ENCODE measurements at places on chromosomes 6 and 20.

DNA sequence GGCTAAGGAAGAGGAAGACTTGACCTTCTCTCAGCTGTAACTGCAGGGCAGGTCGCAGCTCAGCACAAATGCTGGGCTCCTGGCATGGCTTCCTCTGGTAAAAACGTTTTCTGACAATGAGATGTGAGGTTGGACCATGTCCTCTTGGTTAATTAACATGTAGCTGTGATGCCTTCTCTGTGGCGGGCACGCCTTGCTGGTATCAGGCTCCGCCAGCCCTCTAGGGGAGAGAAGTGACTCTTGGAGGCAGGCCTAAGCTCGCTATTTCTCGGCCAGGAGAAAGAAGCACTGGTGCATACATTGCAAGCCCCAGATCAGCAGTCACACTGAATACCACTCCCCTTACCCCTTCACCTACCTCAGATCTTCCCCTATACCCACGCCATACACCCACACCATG lies 65.0 kb downstream of the QRSL1 start:
- no peak for DNase-seq

GRCh38 chr20:17969884-17970409 lies 1.1 kb downstream of the MGME1 start:
- no peak for DNase-seq

GRCh38 chr6:124870611-124871459 lies 91.4 kb upstream of the RNF217 start:
- DNase-seq: no peak

DNA sequence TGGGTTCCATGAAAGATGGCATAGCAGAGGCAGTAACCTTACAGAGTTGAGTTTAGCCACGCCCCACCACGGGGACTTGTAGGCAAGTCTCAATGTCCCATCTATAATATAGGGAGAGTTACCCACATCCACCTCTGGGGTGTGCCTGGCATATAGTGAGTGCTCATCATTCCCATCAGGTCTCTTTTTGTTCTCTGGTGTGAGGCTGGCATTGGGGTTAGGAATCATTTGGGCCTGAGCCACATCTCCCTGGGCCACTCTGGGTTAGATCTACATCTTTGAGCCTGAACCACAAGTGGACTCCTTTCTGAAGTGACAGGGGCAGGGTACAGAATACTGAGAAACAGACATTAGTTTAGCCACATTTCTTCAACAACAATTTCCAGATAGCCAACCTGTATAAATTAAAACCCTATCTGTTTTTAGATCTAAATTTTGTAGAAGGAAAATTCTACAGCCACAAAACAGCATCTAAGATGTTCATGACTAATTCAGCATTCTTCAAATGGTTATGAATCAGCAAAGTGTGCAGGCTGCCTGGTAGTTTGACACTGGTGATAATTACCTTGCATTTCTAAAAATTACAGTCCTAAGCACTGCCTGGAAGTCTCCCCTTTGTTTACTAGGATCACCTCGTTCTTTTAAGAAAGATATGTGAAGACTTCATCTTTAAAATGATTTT lies 20.1 kb downstream of the RNF24 start:
- DNase-seq: no peak

DNA sequence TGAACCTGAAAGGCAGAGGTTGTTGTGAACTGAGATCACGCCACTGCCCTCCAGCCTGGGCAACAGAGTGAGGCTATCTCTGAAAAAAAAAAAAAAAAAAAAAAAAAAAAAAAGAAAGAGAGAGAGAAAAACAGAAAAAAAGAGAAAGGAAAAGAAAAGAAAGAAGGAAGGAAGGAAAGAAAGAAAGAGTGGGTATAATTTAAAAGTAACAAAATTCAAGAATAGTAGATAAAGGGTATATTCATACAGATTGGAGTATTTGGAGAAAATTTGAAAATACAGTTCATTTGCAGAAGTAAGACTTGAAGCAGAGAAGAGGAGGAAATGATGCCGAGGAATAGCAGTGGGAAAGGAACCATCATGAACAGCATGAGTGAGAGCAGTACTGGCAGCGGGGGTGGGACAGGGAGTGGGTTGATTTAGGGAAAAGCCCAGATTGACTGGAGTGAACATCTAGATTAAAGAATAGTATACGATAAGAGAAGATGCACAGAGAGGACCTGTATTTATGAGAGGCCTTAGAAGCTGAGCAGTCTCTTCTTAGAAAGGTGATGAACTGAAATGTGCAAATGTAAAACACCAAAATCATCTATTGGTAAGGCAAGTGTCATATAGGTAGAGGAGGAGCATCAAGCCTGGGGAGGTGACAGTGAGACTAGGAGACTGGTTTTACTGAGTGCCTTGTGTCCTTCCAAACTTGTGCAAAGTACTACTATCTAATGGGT lies 17.8 kb upstream of the HLA-DRB1 start:
- no peak for DNase-seq

GRCh38 chr6:160391419-160392116 lies 43.4 kb downstream of the SLC22A3 start:
- no peak for DNase-seq

GRCh38 chr20:43689165-43689564 lies 22.3 kb downstream of the MYBL2 start:
- no peak for DNase-seq

DNA sequence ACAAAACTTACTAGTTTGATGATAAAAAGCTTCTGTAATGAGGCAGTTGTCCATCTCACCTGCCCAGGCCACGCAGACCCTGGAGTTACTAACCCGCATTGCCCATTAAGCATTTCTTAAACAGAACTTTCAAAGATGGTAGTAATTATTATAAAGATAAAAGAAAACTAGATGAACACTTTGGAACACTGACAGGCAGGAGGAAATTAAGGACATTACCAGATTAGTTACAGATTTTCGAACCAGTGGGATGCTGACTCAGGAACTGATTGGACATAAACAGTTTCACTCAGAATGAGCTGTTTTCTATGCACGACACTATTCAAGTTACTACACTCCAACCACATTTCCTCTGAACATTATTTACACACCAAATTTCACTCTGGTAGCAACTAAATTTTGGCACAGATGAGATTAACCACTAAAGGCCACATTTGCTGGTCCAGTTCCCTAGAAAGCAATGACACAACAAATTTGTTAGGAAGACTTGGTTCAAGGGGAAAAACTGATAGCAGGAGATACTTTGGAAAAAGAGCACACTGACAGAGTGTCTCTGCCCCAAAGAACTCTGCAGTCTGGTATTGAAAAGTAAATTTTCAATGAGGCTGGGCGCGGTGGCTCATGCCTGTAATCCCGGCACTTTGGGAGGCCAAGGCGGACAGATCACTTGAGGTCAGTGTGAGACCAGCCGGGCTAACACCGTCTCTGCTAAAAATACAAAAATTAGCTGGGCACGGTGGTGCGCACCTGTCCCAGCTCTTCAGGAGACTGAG lies 3.0 kb downstream of the ROMO1 start:
- no peak for DNase-seq

DNA sequence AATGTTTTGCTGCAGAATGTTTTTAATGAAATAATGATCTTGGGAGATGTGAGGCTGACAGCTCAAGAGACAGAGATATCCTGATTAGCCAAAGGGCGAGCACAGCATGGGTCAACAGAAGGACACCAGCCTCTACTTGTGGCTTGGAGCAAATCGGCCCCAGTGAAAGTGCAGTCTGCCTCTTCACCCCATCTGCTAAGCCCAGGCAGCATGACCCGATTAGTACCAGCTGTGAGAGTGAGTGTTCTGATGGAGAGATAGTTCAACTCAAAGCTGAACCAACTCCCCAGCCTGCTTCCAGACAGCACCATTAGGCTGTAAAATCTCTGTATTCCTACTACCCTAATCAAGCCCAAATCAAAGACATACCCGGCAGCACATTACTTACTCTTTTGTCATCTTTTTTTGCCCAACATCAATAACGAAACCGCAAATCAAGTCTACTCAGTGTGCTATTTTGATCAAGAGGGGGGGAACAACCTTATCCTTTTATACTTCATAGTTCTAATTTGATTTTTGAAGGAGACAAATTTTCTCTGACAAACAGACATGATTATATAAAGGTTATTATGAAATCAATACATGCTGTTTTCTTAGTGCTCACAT lies 514.1 kb upstream of the NRSN1 start:
- DNase-seq: no peak

DNA sequence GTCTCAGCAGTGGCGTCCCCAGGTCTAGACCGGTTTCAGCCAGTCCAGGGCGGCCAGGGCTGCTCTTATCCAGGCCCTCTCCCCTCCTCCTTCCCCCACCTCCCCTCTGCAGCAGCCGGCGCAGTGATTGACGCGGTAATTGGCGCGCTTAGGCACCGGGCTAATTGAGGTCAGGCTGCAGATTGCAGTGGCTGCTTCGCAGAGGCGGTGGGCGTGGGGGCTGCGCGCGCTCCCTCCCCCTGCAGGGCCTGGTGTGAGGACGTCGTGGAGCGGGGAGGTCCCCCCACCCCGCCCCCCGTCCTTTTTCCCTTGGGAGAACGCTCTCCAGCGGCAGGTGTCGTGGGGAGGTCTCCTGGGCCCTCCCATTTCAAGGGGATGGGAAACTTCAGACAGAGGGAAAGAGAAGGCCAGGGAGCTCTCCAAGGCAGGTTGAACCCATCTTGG lies 70.4 kb upstream of the BLCAP start:
- no peak for DNase-seq

DNA sequence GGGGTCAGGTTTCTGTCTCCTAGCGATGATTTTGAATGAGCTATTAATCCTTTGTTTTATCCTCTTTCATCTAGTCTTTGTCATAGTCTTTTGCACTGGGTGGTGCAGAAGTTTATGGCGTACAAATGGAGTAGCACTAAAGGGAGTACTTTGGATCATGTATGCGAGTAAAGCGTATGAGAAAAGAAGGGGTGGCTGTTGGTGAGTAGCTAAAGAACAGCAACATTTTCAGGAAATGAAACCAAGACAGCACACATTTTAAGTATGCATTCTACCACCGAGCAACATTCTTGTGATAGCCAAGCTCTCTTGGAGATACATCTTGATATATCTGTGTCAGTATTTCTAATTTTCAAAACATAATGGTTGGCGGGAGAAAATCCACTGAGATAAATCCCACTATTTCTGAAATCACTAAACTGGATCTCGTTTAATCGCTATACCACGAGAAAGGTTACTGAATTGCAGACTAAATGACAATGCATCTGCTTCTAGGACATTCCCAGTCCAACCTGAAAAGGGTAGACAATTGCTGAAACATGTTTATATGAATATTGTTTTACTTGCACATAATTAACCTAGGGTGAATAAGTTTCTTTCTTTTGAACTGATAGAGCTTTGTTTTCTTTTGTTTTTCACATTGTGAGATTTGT lies 196.1 kb downstream of the TRIM27 start:
- DNase-seq: no peak
